ENCODE measurements at places on chromosomes 2 and 18. TPM values are rescaled to one million over a fixed set of nuclear protein-coding genes. Genes with fewer than 3 reads are reported as not detected.

Gene AQP12B
- total RNA-seq, result not detected

Gene ABCB6
- 22.8 TPM for total RNA-seq

Gene NPHP1
- total RNA-seq, result 2.5 TPM

Gene ALPI
- total RNA-seq, result not detected

Gene CRYGD
- not detected for total RNA-seq

Gene ANKRD29
- total RNA-seq, result not detected

Gene OTOS
- not detected for total RNA-seq

Gene DOK6
- not detected for total RNA-seq

Gene SERPINB4
- total RNA-seq, result not detected

DNA sequence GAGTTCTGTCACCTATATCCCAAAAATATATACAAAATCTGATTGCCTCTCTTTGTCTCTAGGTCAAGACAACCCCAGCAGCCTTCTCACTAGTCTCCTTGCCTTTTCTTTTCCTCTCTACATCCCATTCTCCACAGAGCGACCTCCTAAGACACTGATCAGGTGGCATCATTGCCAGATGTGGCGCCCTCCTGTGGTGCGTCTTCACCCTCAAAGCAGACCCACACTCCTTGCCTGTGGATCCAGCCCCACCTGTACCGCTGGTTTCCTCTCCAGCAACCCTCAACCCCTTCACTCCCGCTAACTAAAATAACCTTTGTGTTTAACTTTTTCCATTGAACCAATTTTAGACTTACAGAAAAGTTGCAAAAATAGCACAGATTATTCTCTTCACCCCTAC, 273.3 kb downstream of the GLI2 start:
- H3K36me3 ChIP-seq, result no peaks in the 10 kb centered on the region
- H3K27me3 ChIP-seq, result no peaks in the 10 kb centered on the region
- no peak overlapping the region for H3K27ac ChIP-seq
- no peak for DNase-seq

GRCh38 chr2:134677856-134678756, 40.7 kb downstream of the TMEM163 start:
- H3K36me3 ChIP-seq, result no peaks in the 10 kb centered on the region
- no peak for DNase-seq
- no peaks in the 10 kb centered on the region for H3K27me3 ChIP-seq
- no peak overlapping the region for H3K4me3 ChIP-seq

- H3K27me3 ChIP-seq, result no peaks in the 10 kb centered on the region
- DNase-seq, result no peak
- H3K4me1 ChIP-seq, result no peaks in the 10 kb centered on the region
- no peak overlapping the region for H3K27ac ChIP-seq
Observed at GRCh38 chr2:18926631-18927524, 337.5 kb upstream of the NT5C1B start.

DNA sequence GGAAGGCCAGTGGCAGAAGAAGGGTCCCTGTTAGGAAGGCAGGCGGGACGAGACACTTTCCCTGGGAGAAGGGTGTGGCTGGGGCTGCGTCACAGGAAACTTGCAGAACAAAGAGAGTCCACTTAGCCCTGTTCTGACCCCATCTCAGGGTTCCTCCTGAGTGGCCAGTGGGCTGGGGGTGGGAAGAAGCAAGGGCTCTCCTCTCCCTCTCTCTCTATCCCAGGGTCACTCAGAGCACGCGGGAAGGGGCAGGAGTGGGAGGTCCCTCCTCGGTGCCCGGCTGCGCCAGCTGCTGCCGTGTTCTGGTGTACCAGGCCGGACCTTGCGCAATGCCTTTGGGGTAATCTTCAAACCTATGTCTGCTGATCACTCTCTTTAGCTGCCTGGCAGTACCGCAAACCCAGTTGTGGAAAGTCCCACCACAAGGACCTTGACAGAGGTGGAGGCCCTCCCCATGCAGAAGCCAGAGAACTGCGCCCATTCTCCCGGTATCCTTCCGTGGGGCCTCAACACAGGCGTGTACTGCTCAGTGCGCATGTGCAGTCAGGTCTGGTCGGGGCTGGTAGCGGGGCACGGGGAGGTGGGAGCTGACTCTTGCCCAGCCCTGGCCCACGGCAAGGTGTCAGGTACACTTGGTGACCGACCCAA, 47.8 kb upstream of the ST3GAL5 start:
- no peak for DNase-seq
- H3K27me3 ChIP-seq, result no peaks in the 10 kb centered on the region
- H3K36me3 ChIP-seq, result no peaks in the 10 kb centered on the region
- no peak overlapping the region for H3K27ac ChIP-seq
- H3K4me3 ChIP-seq, result no peak overlapping the region

DNA sequence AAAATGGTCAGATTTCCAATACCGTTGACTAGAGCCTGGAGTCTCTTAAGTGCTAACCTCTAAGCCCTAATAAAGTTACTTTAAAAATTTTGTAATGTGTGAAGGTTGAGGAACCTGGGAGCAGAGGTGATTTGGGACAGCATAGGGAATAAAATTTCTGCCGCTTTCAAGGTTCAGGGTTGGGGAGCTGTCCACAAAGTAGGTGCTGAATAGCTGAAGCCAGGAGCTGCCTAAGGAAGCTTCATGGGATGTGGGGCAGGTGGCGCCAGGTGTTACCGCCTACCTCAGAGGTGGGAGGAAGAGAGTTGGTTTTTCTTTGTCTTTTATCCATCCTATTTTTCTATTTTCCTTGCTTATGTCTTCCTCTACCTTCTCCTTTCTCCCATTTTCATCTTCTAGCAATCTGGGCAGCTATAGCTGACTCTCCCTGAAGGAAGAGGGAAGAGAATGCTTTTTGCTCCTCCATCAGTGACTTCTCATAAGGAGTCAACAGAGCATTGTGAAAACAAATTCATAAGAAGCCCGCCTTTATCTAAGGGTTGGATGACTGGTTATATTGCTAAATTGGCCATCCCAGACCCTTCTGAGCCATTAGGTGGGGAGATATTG, 178.7 kb downstream of the CLIP4 start:
- DNase-seq, result no peak
- H3K4me1 ChIP-seq, result no peaks in the 10 kb centered on the region
- H3K4me3 ChIP-seq, result no peak overlapping the region
- H3K36me3 ChIP-seq, result no peaks in the 10 kb centered on the region
- no peak overlapping the region for H3K27ac ChIP-seq

DNA sequence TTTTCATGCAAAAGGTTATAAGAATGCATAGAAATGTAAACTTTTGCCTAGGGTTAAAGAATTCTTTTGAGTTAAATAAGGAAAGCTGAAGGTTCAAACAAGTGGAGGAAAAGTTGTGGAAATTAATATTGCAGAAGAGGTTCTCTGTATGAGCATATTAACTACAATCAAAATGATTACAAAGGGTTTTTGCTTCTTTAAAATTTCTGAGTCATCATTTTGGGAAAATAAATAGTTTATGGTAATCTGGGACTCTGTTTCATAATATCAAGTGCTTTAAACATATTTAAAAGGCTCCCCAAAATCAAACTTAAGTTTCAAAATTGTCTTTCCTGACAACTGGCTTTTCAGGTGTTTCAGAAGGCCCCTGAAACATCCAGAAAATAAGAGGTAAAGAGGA, 415.7 kb downstream of the ZNF804A start:
- H3K4me3 ChIP-seq, result no peak overlapping the region
- H3K36me3 ChIP-seq, result no peaks in the 10 kb centered on the region
- H3K4me1 ChIP-seq, result no peaks in the 10 kb centered on the region
- H3K27ac ChIP-seq, result no peak overlapping the region

DNA sequence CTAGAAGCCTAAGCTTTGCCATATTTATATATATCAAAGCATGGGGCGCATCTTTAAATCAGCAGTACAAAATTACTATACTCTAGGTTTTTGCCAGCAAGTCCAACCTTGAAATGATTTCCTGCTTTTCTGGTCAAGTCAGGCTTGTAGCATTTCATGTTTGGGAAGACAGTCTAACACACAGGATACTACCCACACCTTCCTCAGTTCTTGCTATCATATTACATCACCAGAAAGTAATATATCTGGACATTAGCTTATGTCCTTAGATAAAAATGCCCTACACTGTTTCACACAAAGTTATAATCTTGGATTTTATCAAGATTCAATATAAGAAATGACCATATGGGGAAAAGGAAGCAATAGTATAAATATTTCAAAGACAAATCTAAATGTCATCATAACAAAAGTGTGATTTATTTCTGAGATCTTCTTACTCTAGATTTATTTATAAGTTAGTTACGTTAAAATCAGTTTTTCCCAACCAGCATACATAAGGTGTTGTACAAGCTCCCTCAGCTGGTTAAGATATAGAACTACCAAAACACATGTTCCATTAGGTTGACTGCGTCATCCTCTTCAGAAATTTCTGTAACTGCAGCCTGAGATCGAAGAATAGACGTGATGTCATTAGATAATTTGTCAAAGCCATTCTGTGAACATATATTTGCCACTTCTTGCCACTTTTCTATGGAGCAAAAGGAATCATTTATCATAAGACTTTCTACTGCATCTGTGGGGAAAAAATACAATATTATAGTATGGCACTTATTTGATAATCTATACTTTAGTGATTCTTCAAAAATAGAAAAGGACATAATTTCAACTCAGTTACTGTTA, 56.6 kb downstream of the CLHC1 start:
- no peaks in the 10 kb centered on the region for H3K4me1 ChIP-seq
- no peak overlapping the region for H3K27ac ChIP-seq
- H3K36me3 ChIP-seq, result no peaks in the 10 kb centered on the region
- no peaks in the 10 kb centered on the region for H3K27me3 ChIP-seq

- no peak overlapping the region for H3K27ac ChIP-seq
- DNase-seq, result no peak
Observed at GRCh38 chr18:58195278-58195765, 151.3 kb downstream of the NEDD4L start.

- H3K27me3 ChIP-seq, result no peaks in the 10 kb centered on the region
- no peak for DNase-seq
- H3K36me3 ChIP-seq, result peaks cover 22% of the 10 kb centered on the region
- no peak overlapping the region for H3K4me3 ChIP-seq
- H3K4me1 ChIP-seq, result no peaks in the 10 kb centered on the region
Observed at GRCh38 chr2:105288133-105288532, 41.4 kb downstream of the TGFBRAP1 start.

- no peak for DNase-seq
- no peaks in the 10 kb centered on the region for H3K27me3 ChIP-seq
- H3K4me3 ChIP-seq, result no peak overlapping the region
- H3K27ac ChIP-seq, result no peak overlapping the region
- no peaks in the 10 kb centered on the region for H3K4me1 ChIP-seq
- no peaks in the 10 kb centered on the region for H3K36me3 ChIP-seq
Observed at GRCh38 chr2:109137616-109138015, 8.6 kb downstream of the SH3RF3 start.

GRCh38 chr18:39296293-39296888, 1730.8 kb upstream of the CELF4 start:
- no peaks in the 10 kb centered on the region for H3K4me1 ChIP-seq
- H3K4me3 ChIP-seq, result no peak overlapping the region
- no peak overlapping the region for H3K27ac ChIP-seq
- H3K36me3 ChIP-seq, result no peaks in the 10 kb centered on the region
- no peaks in the 10 kb centered on the region for H3K27me3 ChIP-seq

GRCh38 chr2:200033929-200034328, 78.5 kb downstream of the MAIP1 start:
- H3K27me3 ChIP-seq, result no peaks in the 10 kb centered on the region
- no peak for DNase-seq
- H3K27ac ChIP-seq, result no peak overlapping the region
- no peak overlapping the region for H3K4me3 ChIP-seq

DNA sequence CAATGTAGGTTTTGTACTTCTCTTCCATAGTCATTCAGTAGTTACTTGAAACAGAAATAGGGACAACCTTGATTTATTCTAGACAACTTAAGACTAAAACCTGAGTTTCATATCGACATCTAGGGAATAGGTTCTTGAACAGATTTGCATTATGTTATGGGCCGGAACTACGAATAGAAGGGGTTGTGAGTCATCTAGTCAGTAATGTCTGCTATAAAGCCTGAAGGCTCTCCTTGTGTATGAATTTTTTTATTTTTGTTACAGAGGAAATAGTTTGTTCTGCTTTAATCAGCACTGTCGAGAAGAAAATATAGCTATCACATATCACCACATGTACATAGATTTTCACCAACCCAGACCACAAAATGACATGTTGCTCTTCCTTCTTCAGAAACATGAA, 17.3 kb upstream of the TRIM43 start:
- no peak overlapping the region for H3K4me3 ChIP-seq
- no peak overlapping the region for H3K27ac ChIP-seq

DNA sequence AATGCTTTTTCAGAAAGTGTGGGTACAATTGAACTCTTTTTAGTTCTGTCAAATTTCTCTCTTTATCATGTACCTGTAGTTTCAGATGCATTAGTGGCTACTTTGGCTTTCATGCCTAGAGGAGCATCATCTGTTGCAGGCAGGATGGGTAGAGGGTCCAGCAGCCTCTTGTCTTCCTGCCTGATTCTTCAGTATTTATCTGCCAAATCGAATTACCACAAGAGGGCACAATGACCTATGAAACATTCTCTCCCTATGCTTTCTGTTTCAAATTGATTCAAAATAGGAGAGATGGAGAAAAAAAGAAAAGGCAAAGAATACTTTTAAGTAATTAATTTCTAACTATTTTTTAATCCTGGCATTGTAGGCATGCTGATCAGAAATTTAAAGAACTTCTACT, 477.2 kb downstream of the TRIB2 start:
- no peaks in the 10 kb centered on the region for H3K36me3 ChIP-seq
- no peak overlapping the region for H3K27ac ChIP-seq
- H3K4me1 ChIP-seq, result no peaks in the 10 kb centered on the region
- H3K27me3 ChIP-seq, result no peaks in the 10 kb centered on the region
- no peak overlapping the region for H3K4me3 ChIP-seq
- DNase-seq, result no peak

DNA sequence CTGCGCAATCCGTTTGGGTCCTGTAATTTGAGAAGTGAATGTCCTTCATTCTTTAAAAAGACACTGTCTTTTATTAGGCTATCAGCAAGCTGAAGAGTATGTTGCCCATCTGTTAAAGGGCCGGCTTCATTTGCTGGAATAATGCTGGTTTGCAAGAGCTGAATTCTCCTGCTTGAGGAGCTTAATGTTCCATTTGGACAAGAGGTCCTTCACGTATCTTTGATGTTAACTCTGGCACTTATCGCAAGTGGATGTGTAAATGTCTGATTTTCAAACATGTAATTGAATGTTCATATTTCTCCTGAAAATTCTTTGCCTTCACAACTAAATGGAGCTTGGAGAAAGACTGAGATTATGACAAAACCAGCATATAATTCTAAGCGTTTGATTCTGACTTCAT, 280.8 kb upstream of the NRP2 start:
- DNase-seq, result no peak
- no peak overlapping the region for H3K27ac ChIP-seq
- no peak overlapping the region for H3K4me3 ChIP-seq
- no peaks in the 10 kb centered on the region for H3K36me3 ChIP-seq
- H3K27me3 ChIP-seq, result no peaks in the 10 kb centered on the region

DNA sequence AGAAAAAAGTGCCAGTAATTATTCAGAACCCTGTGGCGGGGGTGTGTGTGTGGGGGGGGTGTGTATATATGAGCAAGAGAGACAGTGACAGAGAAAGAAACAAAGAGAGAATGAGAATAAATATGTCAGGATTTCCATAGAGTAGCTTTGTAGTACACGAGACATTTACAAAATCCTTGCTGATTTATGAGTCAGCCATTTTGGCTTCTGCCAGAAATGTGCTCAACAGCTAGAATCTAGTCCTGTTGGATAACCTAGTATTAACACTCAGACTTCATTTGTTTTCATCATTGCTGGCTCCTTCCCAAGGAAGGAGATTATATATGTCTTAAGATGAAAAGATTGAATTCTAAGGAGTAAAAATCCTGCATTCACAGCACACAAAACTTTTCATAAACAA, 140.5 kb upstream of the HNRNPA3 start:
- no peak overlapping the region for H3K4me3 ChIP-seq
- no peaks in the 10 kb centered on the region for H3K4me1 ChIP-seq
- no peaks in the 10 kb centered on the region for H3K27me3 ChIP-seq
- H3K36me3 ChIP-seq, result no peaks in the 10 kb centered on the region

- no peak for DNase-seq
- no peak overlapping the region for H3K4me3 ChIP-seq
- H3K27me3 ChIP-seq, result no peaks in the 10 kb centered on the region
- H3K4me1 ChIP-seq, result no peaks in the 10 kb centered on the region
- no peak overlapping the region for H3K27ac ChIP-seq
Observed at GRCh38 chr18:26784599-26784998, 80.9 kb downstream of the AQP4 start.

All from CD8-positive, alpha-beta memory T cell (primary cell).